T-cell (primary cell): ENCODE measurements at places on chromosomes 4 and X.
A peak's percentile ranks its signal among the peaks of the same experiment; 100 is the strongest.

- no peak for DNase-seq
Observed at GRCh38 chrX:98380556-98380955, 1496.8 kb downstream of the RPA4 start.

DNA sequence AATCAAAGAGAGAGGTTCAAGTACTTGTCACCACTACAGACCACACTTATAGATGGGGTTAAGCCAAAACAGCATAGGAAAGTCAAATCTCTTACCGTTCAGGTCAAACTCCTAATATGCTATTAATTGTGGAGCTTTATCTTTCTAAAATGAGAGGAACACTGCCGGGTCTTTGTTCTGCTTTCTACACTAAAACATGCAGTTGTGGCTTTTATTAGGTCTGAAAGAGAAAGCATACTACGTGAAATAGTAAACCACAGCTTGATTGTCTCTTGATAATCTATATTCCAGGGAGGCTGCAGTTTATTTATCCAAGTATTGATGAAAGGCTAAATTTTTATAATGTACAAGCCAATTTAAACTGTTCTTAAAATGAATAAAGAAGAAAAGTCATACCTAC is 12.3 kb upstream of the INPP4B start:
- no peak for DNase-seq

- no peak for DNase-seq
Observed at GRCh38 chr4:13678186-13678924, 50.8 kb upstream of the BOD1L1 start.

GRCh38 chrX:53135581-53135980 is 41.6 kb downstream of the KANTR start:
- DNase-seq, result no peak

DNA sequence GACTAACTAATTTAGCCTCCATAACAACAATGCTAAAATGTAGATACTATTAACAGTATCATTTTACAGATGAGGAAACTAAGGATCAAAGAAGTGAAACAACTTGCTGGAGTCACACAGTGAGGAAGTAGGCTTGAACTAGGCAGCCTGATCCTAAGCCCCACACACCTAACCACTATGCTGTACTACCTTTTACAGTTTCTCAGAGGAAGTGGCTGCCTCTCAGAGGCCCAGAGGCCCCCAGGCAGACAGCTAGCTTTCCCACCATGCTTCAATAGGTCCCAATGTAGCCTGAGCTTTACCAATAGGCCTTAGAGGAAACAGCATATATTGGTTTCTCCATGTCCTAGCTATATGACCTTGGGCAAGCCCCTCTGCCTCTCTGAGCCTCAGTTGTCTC is 69.4 kb upstream of the PJA1 start:
- DNase-seq, result no peak

DNA sequence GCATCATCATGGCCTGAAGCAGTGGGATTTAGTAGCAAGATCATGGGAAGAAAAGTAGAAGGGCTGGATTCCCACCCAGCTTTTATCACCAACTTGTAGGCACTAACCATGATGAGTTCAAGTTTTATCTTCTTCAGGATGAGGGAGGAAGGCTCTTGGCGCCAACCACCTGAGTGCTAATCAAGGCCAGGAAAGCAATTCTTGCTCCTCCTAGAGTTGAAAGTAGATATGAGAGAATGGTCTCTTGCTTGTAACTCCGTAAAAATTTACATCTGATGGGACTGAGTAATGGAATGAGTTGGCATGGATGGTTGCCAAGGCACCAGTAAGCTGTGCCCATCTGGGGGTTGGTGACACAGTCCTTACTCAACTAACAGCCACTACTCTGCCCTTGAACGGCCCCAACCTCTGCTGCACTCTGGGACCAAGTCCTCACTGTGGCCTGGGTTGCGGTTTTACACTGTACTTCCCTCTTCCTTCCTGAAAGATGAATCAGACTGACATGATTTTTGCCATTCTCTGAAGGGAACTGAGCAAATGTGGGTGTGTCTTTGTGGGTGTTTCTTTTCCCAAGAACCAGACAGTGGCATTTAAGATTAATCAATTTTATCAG is 39.4 kb upstream of the NDP start:
- DNase-seq, result no peak

- no peak for DNase-seq
Observed at GRCh38 chrX:72477781-72478181, 94.9 kb downstream of the HDAC8 start.

GRCh38 chr4:16692046-16692445 is 206.4 kb downstream of the LDB2 start:
- DNase-seq, result no peak

DNA sequence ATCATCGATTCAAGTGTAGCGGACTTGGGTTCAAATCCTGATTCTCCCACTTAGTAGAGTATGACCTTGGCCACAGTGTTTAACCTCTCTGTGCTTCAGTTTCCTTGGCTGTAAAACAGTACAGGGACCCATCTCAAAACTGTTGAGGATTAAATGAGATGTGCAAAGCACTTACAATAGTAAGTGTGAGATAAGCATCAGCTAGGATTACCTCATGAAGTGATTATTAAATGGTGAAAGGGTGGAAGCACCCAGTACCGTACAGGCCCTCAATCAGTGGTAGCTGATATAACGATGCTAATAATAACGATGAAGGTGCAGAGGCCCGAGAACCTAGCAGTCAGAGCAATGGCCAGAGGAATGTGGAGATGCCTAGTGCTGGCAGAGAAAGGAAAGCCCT is 45.1 kb downstream of the PRPS1 start:
- DNase-seq, result no peak

DNA sequence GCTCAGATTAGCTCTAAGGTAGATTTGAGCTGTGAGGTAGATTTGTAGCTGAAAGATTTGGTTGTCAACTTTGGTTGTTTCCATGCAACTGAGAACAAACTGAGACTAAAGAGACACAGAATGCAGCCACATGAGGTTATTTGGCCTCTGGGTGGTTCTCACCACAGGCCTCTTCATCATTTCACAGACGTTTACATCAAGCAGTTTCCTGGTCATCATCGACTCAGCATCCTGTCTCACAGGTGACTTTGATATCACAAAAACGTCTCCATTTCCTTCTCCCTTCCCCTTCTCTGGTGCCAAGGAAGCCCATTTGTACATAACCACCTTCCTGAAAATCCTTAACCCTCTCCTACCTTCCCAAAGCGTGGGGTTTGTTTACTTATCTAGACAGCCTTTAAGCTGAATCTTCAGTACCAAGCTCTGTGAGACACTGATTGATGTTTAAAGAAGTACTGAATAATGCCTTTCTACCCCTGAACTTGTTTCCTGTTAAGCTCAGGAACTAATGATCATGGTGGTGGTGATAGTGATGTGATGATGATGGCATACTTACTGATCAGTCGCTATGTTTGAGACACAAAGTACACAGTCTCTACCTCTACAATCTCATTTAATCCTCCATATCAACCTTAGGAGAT is 81.9 kb downstream of the FAM114A1 start:
- DNase-seq, result peak; percentile 61

DNA sequence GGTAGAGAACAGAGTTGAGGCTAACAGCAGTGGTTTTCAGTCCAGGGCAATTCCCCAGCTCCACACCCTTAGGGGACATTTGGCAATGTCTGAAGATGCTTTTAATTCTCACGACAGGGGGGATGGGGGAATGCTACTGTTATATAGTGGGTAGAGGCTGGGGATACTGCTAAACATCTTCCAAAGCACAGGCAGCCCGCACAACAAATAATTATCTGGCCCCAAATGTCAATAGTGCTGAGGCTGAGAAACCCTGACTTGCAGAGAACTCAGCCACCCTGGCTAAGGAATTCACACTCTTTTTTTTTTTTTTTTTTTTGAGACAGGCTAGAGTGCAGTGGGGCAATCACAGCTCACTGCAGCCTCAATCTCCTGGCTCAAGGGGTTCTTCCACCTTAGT is 60.6 kb downstream of the POLR2B start:
- DNase-seq, result no peak

- no peak for DNase-seq
Observed at GRCh38 chr4:36230534-36230933, 13.8 kb downstream of the ARAP2 start.

- DNase-seq, result peak; percentile 3
Observed at GRCh38 chrX:18674417-18674787, 2.5 kb upstream of the RS1 start.

DNA sequence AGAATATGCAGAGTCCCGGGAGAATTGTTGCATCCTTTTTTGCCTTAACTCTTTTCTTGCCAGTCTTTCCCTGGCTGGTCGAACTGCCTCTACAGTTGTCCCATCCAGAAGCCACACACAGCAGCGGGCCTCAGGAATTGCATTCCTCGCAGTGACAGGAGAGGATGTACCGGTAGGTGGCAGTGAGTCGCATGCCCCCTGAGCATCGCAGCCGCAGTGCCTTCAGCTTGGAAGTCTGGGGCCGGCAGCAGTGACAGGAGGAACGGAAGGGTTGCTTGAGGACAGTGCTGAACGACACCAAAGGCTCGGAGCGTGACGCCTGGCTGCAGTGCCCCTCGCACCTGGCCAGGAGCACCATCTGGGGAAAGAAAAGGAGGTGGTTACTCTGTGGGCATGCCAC is 23.5 kb downstream of the NDP start:
- DNase-seq, result peak; percentile 11

DNA sequence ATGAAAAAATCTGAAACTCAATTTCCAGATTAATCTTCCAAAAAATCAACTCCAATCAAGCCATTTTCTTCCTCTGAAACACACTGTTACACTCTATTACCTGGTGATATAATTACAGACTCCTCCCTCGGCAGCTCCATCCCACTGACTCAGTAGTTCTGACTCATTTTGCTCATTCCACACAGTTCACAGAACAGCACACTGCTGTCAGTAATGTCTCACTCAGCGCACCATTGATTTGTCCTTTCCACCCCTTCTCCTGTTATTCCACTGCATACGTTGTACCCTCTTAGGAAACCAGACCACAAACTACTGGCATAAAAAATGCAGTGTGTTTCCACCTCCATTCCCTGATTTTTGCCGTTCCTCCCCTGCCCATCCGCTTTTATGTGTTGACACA is 212.7 kb downstream of the SLIT2 start:
- no peak for DNase-seq

DNA sequence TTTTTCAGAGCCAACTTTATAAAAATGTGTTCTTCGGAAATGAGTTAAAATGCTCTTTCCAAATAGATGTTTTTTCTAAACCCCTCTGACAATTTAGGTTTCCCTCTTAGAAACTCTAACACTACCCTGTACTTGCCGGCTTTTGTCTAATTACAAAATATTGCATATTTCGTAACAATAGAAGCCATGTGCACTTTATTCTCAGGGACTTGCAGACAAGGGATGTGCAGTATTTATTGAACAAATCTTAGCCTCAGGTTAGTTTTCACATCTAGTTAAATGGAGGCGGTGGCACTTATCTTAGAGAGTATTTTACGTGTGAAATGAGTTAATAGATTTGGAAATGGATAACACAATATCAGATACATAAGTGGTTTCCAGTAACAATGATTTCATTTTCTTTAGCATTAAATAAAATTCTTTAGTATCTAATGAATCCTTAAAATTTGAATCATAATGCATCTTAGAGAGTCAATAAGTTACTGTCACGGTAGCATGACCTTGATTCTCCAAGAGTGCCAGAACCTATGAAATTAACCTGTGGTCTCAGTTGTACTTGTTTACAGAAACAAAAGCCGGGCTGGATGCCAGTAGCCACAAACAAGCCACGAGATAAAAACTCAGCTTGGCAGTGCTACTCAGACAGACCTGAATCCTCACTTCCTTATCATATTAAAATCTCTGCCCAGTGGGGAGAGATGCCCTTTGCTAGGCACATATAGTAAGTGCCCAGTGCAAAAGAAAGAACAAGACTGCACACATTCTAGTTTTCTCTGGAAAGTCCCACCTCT is 772 bp upstream of the PABPC4L start:
- no peak for DNase-seq

DNA sequence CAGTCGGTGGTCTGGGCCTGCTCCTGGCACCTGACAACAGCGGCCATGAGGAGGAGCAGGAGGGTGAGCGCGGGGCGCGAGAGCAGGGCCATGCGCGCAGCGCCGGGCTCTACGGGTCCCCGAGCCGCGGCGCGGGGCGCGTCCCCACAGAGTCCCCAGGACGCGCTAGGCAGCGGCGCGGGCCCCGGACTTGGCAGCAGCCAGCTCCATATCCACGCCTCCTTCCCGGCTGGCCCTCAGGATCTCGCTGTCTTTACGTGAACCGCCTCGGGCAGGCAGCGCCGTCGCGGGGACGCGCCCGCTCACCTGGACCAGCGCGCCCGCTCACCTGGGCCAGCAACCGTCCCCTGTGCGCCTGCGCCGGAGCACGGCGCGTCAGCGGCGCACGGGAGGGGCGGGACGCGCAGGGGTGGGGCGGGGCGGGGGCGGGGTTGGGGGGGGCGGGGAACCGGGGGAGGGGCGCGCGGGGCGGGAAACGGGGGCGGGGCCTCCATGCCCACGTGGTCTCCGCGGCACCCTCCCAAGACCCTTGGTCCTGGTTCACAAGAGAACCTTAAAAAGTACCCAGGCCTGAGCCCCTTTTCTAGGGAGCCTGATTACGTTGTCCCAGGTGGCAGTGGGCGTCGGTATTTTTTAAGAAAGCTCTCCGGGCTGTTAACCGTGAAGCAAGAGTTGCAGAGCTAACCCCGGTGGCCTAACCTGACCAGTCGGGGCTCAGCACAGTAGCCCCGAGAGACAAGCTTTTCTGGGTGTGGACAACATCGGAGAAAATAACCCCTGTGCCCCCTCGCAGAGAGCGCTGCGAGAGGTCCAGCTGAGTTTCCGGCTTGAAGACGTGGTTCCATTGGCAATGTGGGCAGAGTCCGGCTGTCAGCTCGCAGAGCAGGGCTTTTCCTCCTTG is at the start of gene PLA2G12A:
TSS of gene PLA2G12A (minus strand) at position 353 of the 901 bp plus-strand sequence. CDS start at position 92, 261 bp downstream.
- DNase-seq, result peak; percentile 64

- no peak for DNase-seq
Observed at GRCh38 chr4:77994194-77994721, 62.9 kb upstream of the FRAS1 start.

- DNase-seq, result no peak
Observed at GRCh38 chrX:108025376-108025775, 19.5 kb upstream of the VSIG1 start.

DNA sequence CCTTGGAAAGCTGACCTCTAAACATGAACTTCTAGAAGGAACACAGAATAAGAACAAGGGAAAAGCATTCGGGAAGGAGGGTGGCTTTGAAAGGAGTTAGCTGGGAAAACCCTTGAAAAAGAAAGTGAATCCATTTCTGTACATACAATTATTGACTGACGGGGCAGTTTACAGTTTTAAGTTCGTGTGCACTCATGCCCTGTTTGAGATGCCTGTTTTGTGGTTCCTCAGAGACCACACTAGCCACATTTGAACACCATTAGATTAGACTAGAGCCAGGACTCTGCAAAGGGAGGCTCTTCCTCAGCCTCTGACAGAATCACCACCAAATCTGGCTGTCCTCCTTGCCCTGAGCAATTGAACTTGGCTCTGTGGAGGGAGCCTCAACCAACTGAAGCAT is 158.3 kb downstream of the PALLD start:
- no peak for DNase-seq
